Astrocyte (in vitro differentiated cells and primary cell): ENCODE measurements at places on chromosomes 7 and 10.

DNA sequence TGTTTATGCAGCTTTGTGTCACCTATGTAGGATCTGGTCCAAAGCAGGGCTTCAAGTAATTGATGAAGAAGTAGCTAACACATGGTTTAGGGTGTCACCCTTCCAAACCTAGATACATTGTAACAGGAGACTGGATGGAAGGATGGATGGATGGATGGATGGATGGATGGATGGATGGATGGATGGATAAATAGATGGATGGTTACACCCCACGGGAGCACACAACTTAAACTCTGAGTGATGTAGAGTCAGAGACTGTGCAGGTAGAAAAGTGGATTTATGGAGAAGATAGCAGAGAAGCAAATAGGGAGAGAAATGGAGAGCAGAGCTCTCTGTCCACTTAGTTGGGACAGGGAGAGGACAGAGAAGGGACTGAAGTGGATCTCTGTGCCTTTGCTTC lies 78.4 kb downstream of the NHLRC2 start:
- no peak for DNase-seq

DNA sequence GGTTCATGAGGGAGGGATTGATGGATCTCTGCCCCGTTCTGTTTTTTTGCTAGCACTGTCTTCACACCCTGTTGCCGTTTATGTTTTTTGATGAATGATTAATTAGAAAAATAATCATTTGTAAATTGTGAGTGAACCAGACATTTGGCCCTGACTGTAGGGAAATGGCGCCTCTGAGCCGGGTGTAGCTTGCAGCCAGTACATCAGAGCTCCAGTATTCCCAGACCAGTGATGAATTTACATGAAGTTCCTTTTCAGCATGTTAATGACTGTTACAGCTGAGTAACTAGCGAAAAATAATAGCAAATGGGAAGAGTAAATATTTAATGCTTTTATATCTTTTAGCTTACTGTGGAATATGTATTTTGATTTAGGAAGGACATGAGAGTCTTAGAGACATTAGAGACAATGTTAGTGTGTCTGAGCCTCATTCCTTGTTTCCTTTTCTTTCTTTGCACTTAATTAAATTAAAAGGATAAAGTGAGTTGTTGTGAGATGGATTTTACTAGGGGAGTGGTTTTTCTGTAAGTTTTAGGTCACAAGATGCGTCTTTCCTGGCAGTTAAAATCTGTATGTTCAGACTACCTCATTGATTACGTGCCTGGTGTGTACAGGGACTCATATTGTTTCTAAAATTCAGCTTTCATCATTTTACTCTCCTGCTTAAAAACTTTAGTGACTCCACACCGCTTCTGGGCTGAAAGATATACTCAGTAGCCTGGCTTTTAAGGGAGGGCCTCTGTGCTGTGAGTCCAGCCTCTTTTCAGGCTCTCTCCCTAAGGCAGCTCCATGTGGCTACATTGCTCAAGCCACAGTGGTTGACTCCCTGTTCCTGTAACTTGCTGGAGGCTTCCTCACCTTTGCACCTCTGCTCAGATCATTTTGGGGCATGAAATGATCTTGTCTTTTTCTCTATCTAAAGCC lies 86.4 kb downstream of the AUTS2 start:
- DNase-seq, result no peak

- DNase-seq, result no peak
Measured at GRCh38 chr7:50742401-50742800, 40.3 kb downstream of the GRB10 start.

DNA sequence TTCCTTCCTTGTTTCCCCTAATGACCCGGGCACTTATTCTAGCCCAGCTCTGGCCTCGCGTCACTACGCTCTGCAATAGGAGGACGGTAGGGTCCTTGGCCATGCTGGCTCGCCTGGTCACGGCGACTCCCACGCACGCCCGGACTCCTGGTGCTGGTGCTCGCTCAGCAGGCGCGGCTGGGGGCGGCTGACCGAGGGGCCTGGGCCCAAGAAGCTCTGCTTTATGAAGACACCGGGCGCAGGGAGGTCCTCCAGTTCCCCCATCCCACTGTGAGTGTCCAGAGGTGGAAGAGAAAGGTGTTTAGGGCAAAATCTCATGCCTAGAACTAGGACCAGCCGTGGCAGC lies 54.2 kb upstream of the ZNF32 start:
- DNase-seq, result no peak

GRCh38 chr7:134780166-134780828 lies 863 bp downstream of the CALD1 start:
- DNase-seq, result no peak

- peak; percentile 52 for DNase-seq
Measured at GRCh38 chr10:87842220-87842641, 21.1 kb downstream of the KLLN start.

- DNase-seq, result no peak
Measured at GRCh38 chr10:126369125-126369710, 19.1 kb downstream of the ADAM12 start.

GRCh38 chr7:22255834-22256233 lies 101.1 kb downstream of the RAPGEF5 start:
- DNase-seq, result no peak

- DNase-seq, result peak; percentile 75
Measured at GRCh38 chr10:63573068-63573697, 52.0 kb downstream of the REEP3 start.

GRCh38 chr10:97738616-97739015 lies 1.7 kb downstream of the ZFYVE27 start:
- DNase-seq, result no peak

DNA sequence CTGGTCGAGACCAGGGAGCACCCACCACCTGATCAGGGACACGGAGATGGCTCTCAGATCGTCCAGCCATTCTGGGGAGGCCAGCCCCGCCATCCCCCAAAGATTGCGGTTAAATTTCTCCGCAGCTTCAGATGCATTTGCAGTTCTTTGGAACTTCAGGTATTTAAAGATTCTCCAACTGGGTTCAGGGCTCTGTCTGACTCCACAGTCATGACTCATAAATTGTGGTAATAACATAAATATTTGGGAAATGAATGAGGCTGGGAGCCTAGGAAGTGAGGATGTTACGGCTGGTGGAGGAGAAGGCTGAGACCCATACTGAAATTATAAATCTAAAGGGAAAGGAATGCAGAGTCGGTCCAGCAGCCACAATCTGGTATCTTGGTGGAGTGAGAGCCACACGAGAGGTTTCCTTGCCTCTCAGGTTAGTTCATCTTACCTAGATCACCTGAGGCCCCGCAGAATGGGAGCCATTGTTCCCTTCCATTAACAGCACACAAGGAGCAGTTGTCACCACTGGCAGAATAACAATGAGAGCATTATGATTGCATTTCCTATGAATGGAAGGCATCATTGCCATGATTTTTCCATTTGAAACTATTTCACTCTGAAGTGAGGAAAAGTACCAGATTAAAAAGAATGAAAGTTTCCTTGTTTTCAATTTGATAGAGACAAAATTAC lies 26.7 kb upstream of the DNAJB6 start:
- DNase-seq, result peak; percentile 96

GRCh38 chr10:60967260-60967659 lies 23.3 kb upstream of the RHOBTB1 start:
- no peak for DNase-seq

DNA sequence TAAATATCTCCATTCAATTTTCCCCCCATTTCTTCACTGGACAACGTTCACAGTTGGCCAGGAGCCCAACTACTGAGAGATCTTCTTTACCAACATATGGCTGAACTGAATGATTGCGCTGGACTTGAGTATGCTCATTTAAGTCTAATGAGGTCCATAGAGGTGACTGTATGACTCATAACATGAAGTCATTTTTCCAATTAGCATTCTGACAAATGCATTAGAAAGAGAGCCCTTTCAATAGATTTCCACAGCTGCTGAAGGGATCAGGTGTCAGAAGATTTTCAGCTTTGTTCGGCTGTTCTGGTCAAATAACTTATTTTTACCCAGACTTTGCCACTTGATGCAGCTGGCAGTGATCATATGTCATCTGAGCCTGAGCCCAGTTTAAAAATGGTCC lies 438.0 kb downstream of the ETV1 start:
- DNase-seq, result peak; percentile 52

DNA sequence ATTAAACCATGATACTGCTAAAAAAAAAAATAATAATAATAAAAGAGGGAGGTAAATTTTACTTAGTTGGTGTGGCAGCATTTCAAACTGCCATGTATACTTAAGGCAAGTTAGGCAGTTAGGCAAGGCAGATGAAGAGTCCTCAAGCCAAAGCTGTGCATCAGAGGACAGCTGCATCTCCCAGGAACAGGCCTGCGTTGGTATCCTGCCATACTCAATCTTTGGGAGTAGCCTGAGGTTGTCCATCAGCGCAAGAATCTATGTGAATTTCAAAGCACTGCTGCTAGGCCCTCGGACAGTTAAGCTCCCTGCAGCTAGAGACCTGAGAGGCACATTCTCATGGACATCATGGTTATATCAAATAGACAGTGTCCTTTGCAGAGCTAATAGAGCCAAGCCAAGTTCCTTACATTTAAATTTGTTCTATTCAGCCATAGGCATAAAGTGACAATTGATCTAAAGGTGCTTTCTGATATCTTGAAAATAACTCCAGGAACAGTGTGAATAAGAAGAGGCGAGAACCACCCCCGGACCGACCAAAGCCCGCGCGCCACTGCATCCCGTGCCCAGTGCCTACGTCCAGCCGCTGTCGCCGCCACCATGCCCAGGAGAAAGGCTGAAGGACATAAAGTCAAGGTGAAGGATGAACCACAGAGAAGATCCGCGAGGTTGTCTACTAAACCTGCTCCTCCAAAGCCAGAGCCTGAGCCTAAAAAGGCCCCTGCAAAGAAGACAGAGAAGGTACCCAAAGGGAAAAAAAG lies 310.6 kb downstream of the SEMA3D start:
- DNase-seq, result no peak

- DNase-seq, result peak; percentile 14
Measured at GRCh38 chr10:43292755-43293676, 26.2 kb upstream of the RASGEF1A start.

DNA sequence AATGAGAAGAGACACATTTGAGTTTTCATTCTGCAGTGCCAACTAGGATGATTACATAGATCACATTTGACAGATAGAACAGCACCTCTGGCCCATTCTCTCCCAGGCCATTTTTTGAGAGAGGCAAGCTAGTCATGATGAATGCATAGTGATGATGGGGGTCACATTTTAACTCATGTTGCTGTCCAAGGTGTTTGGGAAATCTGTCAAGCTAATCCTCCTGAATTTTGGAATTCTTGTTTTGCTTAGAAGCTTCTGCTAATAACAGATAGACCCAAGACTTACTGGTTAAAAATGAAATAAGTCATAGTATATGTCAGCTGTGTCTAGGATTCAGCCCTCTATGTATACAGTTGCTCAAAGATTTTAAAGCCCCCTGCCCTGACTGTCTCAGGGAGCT lies 101.0 kb downstream of the PTPN20 start:
- DNase-seq, result no peak

GRCh38 chr7:24721481-24722001 lies 35.7 kb downstream of the GSDME start:
- no peak for DNase-seq

- no peak for DNase-seq
Measured at GRCh38 chr7:90587766-90588165, 8.4 kb upstream of the CDK14 start.

GRCh38 chr7:144834641-144835144 lies 1.2 kb downstream of the TPK1 start:
- DNase-seq, result no peak

- no peak for DNase-seq
Measured at GRCh38 chr7:44065431-44066110, at the start of gene PGAM2. Gene PGAM2 (minus strand): TSS chr7:44065567. CDS start chr7:44065529, 38 bp downstream.

DNA sequence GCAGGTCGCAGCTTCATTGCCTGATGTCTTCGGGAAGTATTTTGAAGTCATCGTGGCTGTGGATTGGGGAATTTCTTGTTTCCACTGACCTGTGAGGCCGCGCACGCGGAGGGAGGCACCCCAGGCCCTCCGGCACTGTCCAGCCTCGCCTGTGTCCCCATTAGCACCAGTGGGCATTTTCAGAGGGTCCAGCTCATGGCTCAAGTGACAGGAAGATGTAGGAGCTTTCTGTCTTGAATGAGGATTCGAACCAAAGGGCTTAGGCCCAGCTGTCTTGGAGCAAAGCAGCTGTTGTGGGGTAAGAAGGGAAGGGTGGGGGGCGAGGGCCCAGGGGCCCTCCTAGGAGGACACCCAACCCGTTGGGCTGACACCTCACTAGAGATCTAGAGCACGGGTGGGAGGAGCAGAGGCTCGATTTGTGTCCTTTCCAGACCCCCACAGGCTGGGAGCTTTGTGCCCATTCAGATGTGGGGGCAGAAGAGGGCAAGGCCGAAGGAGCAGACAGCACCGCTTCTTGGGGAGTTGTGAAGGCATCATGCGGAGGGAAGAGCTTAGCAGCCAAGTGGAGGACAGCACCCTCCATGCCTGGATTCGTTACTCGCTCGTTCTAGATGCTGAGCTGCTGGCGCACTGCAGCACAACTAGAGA lies 914 bp downstream of the ZNF37A start:
- DNase-seq, result no peak

DNA sequence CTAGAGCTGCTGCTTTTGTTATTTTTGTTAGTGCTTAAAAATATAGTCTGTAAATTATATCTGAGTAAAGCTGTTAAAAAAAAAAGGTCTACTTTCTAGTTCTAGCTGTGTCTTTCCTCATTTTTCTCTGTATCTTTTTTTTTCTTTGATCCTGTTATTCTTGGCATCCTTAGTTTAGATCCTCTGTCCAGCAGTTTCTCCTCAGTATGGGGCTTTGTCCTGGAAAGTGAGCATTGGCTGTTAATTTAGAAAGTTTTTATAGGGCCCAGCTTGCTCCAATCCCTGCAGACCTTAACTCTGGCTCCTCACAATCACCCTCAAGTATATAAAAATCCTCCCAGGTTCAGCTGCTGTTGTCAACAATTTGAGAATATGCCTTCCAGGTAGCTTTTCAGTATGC lies 23.5 kb downstream of the DDX50 start:
- peak; percentile 14 for DNase-seq

DNA sequence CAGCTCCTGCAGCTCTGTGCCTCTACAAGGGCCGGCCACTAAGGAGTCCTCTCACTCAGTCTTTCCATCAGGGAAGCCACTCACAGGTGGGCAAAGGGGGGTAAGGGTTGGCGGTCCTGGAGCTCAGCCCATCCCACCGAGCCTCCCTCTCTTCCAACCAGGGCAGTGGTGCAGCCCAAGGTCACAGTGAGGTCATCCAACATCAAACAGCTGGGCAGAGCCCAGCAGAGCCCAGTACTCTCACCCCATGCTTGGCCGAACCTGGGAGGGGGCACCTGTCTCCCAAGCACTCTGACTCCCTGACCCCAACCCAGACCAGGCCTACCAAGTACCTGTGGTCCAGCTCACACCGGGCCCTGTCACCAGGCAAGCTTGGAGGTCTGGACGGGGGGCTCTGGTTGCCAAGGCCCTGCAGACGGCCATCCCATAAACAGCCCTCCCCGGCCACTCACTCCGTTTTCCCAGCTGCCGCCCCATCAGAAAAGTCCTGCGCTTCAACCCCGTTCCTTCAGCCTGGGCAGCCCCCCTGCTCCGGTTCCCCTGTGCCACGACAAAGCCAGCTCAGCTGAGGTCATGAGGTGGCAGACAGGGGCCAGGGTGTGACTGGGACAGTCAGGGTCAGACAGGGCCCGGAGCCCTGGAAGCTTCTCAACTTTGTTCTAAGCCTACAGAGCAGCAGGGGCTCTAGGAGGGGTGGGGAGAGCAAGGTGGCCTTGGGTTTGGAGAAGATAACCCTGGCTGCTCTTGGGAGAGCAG lies 27.5 kb downstream of the PDGFA start:
- no peak for DNase-seq

GRCh38 chr10:5592070-5592469 lies 67.3 kb downstream of the CALML3 start:
- no peak for DNase-seq
